ENCODE measurements at places on chromosomes 3 and 15.
A peak's percentile ranks its signal among the peaks of the same experiment; 100 is the strongest.

- no peak for DNase-seq
Observed at GRCh38 chr3:95280711-95281352, 1218.0 kb downstream of the NSUN3 start.

GRCh38 chr3:11530153-11530721 lies 113.5 kb downstream of the VGLL4 start:
- DNase-seq: peak; percentile 96

DNA sequence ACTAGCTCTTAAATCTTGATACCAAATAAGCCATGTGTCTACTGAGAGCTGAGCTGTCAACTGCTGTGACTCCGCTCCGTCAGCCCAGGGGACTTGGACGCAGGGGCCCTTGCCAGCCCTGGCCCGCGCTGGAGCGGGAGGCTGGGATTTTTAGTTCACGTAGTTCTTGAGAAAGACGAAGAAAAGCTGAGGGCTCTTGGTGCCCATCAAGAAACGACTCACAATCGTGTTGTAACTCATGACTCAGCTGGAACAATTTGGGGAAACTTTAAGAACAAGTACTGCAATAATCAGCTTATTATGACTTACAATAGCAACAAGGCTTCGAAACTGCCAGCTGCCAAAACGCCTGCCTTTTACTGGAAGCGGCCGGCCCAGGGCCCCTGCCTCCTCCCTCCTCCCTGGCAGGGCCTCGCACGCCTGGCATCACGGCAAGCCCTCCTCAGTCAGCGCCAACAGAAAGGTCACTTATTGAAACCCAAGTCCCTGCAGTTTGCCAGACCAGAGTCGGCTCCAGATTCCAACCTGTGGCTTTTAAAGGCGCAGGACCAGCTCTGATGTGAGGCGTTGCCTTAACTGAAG lies 60.3 kb downstream of the RGMA start:
- peak; percentile 78 for DNase-seq

GRCh38 chr15:45110256-45110820 lies 3.6 kb downstream of the DUOX2 start:
- DNase-seq: no peak

- peak; percentile 13 for DNase-seq
Observed at GRCh38 chr3:42755681-42756578, 17.1 kb downstream of the CCDC13 start.

DNA sequence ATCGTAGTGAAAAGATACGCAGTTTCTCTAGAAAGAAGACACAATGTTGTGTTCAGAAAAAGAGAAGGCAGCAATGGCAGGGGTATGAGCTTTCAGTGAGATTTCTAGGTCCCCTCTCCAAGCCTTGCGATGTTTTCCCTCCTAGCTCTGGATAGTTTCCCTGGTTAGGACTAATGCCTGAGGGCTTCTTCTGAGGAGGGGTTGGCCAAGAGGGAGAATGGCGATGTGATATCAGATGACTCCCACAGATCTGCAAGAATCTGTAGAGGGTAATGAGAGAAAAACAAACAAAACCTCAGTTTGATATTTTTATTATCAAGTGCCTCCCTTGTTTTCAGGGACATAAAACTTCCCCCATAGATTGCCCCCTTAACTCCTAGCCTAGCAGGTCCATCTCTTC lies 4.1 kb upstream of the CLDN1 start:
- DNase-seq: no peak

GRCh38 chr15:88241060-88241459 lies 15.5 kb downstream of the NTRK3 start:
- no peak for DNase-seq

- no peak for DNase-seq
Observed at GRCh38 chr3:195085356-195086130, 185.4 kb downstream of the XXYLT1 start.

DNA sequence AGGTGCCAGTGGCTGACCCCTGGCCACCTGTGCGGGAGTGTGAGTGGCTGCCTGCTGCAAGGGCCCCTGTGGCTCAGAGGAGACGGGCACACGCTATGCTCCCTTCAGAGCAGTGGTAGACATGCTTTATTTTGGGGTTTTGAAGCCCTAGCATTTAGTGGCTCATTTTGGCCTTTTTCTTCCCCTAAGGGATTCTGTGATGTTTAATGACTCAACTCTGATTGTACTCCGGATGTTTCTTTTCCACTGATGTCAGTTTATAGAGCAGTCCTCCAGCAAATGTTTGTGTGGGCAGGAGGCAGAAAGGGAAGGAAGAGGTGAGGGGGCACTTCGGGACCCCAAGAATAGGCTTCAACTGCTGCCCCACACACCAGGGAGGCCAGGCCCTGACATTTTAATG lies 288.9 kb upstream of the C2CD4B start:
- no peak for DNase-seq

GRCh38 chr3:196273655-196274054 lies 13.9 kb downstream of the PCYT1A start:
- DNase-seq: no peak

All from RWPE2 (cell line).